ENCODE measurements at places on chromosomes 6 and 20.

DNA sequence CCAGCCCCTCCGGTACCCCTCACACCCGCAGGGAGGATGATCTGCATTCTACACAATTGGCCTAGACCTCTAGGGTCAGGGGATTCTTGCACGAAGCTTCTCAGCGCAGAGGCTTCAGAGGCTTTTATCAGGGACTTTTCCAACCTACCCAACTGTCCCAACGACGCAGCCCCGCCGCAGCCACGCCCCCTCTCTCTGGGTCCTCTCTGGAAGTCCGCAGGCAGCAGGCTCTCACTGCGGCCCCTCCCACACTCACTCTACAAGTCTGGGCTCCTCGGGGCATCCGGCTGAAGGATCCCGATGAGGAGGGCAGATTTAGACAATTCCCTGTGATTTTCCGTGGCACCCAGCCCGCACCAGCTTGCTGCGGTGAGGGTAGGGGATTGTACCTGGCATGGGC lies 227.7 kb upstream of the RNF24 start:
- DNase-seq = no peak

- no peak for DNase-seq
Measured at GRCh38 chr20:5372371-5372770, 55.6 kb upstream of the PROKR2 start.

GRCh38 chr6:91132461-91132860 lies 545.6 kb upstream of the MAP3K7 start:
- no peak for DNase-seq

GRCh38 chr20:5718896-5719595 lies 31.2 kb upstream of the SHLD1 start:
- DNase-seq = no peak

- DNase-seq = no peak
Measured at GRCh38 chr6:166514196-166514595, 72.3 kb downstream of the RAMACL start.

GRCh38 chr20:3777716-3778629 lies 3.3 kb downstream of the SPEF1 start:
- DNase-seq = no peak

DNA sequence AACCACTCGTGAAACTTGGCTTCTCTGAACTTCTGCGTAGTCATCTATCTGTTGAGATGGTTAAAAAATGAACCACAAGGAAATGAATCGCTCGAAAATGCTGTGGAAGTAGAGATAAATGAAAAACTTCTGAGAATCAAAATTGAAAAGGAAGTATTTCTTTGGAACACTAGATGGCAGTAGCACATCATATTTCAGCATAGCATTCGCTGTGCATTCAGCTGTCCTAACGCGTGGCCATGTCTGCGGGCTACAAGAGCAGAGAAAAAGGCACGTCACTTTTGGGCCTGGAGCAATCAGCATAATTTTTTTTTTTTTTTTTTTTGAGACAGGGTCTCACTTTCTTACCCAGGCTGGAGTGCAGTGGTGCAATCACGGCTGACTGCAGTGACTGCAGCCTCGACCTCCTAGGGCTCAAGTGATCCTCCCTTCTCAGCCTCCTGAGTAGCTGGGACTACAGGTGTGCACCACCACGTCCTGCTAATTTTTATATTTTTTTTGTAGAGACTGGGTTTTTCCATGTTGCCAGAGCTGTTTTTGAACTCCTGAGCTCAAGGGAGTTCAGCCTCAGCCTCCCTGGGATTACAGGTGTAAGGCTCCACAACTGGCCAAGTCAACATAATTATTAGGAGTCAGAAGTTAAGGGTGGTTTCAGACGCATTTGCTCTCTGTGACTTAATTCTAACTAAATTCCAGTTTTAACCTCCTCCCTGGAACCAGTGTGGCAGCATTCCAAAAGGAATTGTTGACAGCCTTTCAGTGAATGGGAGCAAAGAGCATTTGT lies 8.8 kb upstream of the PERP start:
- peak; percentile 28 for DNase-seq

- no peak for DNase-seq
Measured at GRCh38 chr20:22536141-22536828, 48.1 kb downstream of the FOXA2 start.

DNA sequence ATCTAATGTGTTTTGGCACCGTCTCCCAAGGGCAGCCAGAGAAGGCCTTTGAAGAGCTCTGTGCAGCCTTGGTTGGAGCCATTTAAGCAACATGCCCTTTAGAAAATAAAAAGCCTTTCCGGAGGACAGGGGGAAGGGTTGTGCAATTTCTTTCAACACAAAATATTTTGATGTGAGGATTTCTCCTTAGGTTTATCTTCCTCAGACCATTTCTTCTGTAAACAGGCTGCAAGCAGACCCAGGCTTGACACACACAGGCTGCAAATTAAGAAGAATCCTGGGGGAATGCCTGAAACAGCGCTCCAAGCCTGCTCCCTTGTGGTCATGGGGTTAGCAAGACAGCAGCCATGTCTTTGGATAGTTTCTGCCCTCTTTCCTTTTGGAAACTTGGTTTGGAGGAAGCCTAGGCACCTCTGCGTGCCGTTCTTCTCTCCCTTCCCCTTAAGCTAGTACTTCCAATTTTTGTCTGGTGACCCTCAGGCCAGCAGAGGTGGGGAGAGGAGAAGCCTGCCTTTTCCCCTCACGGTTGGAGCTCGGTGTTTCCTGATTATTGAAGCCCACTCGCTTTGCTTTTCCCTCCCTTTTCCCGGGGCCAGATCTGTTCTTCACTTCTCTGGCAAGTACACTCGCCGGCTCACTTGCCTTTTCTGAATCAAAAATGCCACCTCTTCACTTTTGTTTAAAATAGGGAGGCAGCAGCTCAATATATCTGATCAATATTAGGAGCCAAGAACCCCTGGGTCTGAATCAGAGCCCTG lies 39.6 kb upstream of the NOX3 start:
- DNase-seq = no peak

GRCh38 chr6:47230579-47230978 lies 79.1 kb downstream of the TNFRSF21 start:
- DNase-seq = no peak

DNA sequence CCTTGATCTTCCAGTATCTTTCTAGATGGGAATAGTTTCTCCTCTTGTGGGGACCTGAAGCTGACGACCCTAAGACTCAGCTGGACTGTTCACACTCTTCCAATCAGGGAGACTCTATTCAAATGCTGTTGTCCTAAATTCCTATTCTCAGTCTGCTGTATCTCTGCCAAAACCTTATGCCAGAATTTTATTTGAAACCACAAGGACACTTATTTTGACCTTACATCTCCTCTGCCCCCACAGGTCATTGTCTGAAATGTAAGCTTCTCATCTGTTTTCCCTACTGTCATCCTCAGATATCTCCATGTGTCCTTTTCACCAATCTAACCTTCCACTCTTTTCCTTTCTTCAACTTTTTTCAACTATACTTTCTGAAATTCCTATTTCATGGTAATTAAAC lies 289.5 kb upstream of the SGK1 start:
- no peak for DNase-seq

GRCh38 chr20:46355778-46356177 lies 47.5 kb upstream of the CDH22 start:
- DNase-seq = no peak

DNA sequence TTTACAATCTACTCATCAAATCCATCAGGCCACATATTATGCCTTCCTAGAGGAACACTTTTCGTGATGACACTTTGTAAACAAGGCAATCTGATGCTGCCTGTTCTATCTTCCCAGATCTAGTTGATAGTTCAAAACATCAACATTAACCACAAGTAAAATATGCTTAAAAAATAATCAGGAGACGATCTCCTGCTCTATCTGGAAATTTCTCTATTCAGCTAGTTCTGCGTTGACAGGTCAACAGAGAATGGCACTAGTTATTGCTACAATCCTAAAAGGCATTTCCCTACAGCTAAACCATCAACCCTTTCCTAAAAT lies 2.1 kb downstream of the B4GALT5 start:
- no peak for DNase-seq

DNA sequence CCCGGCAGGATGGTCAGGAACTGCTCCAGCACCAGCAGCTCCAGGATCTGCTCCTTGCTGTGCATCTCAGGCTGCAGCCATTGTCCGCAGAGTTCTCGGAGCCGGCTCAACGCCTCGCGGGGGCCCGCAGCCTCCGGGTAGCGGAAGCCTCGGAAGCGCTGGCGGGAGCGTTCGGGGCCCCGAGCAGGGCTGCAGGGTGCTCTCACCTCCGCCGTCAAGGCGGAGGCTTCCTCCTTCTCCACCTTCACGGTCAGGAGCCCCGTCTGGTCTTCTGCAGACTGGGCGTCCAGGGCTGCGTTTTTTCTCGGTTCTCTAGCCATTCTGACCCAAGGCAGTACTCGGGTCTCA lies 434 bp downstream of the ZKSCAN4 start:
- no peak for DNase-seq

Measured in NCI-H187 (cell line).